ENCODE measurements at places on chromosomes 16 and 17. TPM values are rescaled to one million over a fixed set of nuclear protein-coding genes. Genes with fewer than 3 reads are reported as not detected.

GRCh38 chr16:11743308-11744074, 834 bp upstream of the TXNDC11 start:
- no peaks in the 10 kb centered on the region for H3K36me3 ChIP-seq
- H3K4me1 ChIP-seq: peaks cover 1% of the 10 kb centered on the region
- H3K27me3 ChIP-seq: no peaks in the 10 kb centered on the region
- no peak for DNase-seq
- H3K27ac ChIP-seq: peak overlapping the region; percentile 95
- peak overlapping the region; percentile 94 for H3K4me3 ChIP-seq

DNA sequence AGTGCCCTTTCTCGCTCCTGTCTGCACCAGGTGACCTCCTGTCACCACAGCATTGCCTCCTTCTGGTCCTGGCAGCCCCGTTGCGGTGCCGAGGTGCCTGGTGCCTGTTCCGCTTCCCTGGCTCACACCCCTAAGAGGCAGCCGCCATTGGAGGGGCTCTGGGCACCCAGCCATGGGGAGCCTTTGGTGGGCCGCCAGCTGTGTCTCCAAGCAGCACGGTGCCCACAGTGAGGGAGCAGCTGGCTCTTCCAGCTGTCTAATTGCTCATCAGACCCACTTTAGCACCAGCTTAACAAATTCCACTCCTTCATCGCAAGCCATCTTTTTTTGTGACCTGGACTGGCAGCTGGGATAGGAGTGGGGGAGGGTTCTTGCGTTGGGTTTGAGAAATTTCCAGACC, 276.1 kb downstream of the SNX29 start:
- DNase-seq: no peak
- H3K4me3 ChIP-seq: no peak overlapping the region
- H3K27me3 ChIP-seq: no peaks in the 10 kb centered on the region

ZNF205 gene
- total RNA-seq: 20.9 TPM

DNA sequence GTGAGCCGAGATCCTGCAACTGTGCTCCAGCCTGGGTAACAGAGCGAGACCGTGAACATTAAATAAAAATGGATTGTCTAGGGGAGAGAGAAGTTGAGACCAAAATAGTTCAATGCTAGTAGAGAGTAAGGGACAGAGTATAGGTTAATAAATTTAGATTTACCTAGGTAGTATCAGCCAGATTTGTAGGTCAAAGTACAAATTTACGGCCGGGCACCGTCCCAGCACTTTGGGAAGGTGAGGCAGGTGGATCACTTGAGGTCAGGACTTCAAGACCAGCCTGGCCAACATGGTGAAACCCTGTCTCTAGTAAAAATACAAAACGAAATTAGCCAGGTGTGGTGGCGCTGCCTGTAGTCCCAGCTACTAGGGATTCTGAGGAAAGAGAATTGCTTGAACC, 12.2 kb upstream of the BMERB1 start:
- no peaks in the 10 kb centered on the region for H3K27me3 ChIP-seq
- H3K4me1 ChIP-seq: no peaks in the 10 kb centered on the region
- H3K4me3 ChIP-seq: no peak overlapping the region
- DNase-seq: no peak
- H3K36me3 ChIP-seq: no peaks in the 10 kb centered on the region

DNA sequence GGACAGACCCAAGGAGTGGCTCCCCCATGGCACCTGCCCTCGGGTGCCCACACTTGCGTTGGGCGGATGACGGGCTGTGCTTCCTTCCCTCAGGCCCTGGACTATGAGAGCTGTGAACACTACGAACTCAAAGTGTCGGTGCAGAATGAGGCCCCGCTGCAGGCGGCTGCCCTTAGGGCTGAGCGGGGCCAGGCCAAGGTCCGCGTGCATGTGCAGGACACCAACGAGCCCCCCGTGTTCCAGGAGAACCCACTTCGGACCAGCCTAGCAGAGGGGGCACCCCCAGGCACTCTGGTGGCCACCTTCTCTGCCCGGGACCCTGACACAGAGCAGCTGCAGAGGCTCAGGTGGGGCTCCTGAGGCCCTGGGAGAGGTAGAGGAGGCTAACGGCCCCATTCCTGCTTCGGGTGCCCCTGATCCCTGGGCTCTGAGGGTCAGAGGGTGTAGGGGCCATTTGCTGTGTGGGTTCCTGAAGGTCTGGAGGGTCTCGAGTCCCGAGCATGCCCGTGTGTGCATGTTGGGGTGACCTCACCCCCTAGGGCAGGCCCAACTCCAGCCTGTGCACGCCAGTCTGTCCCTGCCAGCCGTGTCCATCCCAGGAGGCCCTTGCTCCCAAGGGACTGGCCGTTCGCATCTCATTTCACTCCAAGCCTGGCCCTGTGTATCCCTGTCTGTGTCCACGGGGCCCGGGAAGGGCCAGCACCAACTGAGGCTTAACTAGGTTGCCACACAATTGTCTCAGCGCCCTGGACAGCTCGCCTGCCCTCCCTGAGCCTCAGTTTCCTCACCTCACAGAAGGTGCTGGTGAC, 10.0 kb downstream of the SLC22A31 start:
- no peaks in the 10 kb centered on the region for H3K36me3 ChIP-seq
- DNase-seq: no peak
- H3K27me3 ChIP-seq: no peaks in the 10 kb centered on the region

- H3K4me3 ChIP-seq: no peak overlapping the region
- no peak for DNase-seq
- no peak overlapping the region for H3K27ac ChIP-seq
- H3K27me3 ChIP-seq: no peaks in the 10 kb centered on the region
- H3K4me1 ChIP-seq: no peaks in the 10 kb centered on the region
These were observed 49.7 kb downstream of the ZNRF1 start for GRCh38 chr16:75048530-75048929.

DNA sequence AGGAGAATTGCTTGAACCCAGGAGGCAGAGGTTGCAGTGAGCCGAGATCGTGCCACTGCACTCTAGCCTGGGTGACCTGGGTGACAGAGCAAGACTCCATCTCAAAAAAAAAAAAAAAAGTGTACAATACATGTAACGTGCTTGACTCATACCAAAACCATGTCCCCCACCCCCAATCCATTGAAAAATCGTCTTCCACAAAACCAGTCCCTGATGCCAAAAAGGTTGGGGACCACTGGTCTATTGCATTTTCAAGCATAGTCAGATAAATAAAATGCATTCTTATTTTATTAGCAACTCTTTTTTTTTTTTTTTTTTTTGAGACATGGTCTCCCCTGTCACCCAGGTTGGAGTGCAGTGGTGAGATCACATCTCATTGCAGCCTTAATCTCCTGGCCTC, 52.1 kb downstream of the COPRS start:
- H3K4me1 ChIP-seq: no peaks in the 10 kb centered on the region
- H3K36me3 ChIP-seq: no peaks in the 10 kb centered on the region
- no peak overlapping the region for H3K4me3 ChIP-seq

GRCh38 chr16:72027669-72028378, 19.3 kb downstream of the DHODH start:
- no peaks in the 10 kb centered on the region for H3K27me3 ChIP-seq
- no peaks in the 10 kb centered on the region for H3K36me3 ChIP-seq
- DNase-seq: no peak

DNA sequence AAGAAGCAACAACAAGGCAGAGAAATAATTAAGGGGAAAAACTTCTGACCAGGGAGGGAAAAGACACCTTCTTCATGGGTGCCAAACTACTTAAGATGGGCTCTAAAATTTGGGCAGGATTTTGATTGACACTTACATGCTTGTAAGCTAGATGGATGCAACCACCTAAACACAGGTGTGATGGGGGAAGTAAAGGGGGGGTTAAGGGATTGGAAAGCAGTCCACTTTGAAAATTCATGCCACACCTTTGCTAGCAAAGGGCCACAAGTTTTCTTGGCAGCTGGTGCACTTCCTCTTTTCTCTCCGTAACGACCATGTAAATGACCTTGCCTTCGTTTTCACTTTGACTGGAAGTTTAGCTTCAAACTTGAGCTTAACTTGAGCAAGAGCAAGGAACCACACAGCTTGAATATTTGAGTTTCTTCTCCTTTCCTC, 14.3 kb upstream of the PRKAR1A start:
- no peak overlapping the region for H3K27ac ChIP-seq
- no peaks in the 10 kb centered on the region for H3K27me3 ChIP-seq
- no peaks in the 10 kb centered on the region for H3K36me3 ChIP-seq

DNA sequence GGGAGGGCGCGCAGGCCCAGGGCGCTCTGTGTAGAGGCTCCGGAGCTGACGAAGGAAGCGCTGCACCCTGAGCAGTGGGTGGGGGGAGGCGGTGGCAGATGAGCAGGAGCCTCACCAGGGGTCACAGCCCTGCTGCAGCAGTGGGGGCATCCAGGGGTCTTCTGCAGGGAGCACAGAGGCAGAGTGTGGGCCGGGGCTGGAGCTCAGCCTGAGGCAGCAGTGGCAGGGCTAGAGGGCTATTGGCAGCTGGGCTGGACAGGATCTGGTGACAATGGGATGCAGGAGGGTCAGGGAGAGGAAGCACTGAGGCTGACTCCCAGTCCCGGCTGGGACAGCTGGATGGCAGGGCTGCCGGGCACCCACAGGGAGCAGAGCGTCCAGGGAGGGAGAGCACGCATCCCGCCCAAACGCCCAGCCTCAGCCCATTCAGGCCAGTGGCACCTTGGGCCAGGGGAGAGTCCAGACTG, 21.0 kb downstream of the KDM8 start:
- H3K4me3 ChIP-seq: no peak overlapping the region
- peaks cover 6% of the 10 kb centered on the region for H3K4me1 ChIP-seq
- no peaks in the 10 kb centered on the region for H3K36me3 ChIP-seq
- no peak overlapping the region for H3K27ac ChIP-seq
- H3K27me3 ChIP-seq: no peaks in the 10 kb centered on the region

PLSCR3 gene
- total RNA-seq: 25.8 TPM

DNA sequence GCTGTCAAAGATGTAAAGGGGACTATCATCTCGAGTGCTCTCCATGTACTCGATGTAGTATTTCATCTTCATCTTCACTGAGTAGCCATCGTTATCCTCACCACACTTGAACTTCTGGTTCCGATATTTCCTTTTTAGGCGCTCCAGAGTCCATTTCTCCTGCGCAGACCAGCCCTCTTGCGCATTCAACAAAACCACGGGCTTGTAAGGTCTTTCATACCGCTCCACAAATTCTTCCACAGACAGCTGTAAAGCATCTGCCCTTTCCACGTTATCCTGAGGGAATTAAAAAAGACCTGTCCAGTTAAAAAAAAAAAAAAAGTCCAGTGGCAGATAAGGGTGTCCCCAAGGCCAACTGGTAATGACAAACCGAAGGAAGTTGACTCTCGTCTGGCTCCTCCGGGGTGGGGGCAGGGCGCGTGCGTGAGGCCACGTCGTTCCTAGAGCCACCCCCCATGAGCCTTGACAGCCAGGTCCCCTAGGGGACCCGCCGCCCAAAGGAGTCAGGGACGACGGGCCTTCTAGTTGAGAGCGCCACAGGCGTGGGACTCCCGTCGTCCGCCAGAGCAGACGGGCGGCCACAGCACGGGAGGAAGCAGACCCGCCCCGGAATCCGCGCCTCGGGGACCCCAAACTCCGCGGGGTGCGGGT, 701 bp downstream of the JMJD6 start:
- peaks cover 13% of the 10 kb centered on the region for H3K36me3 ChIP-seq
- peaks cover 21% of the 10 kb centered on the region for H3K4me1 ChIP-seq
- peak overlapping the region; percentile 100 for H3K27ac ChIP-seq
- peak; percentile 74 for DNase-seq
- peak overlapping the region; percentile 98 for H3K4me3 ChIP-seq
- no peaks in the 10 kb centered on the region for H3K27me3 ChIP-seq

DNA sequence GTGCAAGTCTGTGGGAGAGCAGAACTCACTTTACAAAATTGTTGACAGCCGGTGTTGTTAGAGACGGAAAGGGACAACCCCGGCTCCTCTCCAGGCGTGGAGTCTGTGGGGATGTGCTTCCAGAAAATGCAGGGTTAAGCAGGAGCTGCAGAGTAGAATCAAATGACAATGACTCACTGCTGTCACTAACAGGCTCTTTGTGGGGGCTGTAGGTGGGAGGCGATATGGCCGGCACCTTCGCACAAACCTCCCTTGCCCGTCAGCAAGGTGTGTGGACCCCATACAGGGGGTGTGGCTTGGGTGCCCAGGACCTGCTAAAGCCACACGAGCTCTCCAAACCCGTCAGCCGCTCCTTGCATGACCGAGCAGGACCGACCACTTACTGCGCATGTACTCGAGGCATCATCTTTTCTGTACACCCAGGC, 5.8 kb downstream of the PDK2 start:
- no peaks in the 10 kb centered on the region for H3K36me3 ChIP-seq
- no peak overlapping the region for H3K27ac ChIP-seq
- H3K4me3 ChIP-seq: no peak overlapping the region
- H3K4me1 ChIP-seq: peaks cover 3% of the 10 kb centered on the region

All from prostate gland (tissue), 2 donors.